ENCODE measurements at places on chromosomes 16 and 17. TPM values are rescaled to one million over a fixed set of nuclear protein-coding genes. Genes with fewer than 3 reads are reported as not detected.

DPEP3 gene
- total RNA-seq, result not detected

RHBDL3 gene
- under 0.01 TPM for total RNA-seq

SLC5A2 gene
- total RNA-seq, result not detected

OTOA gene
- under 0.01 TPM for total RNA-seq

TOX3 gene
- total RNA-seq, result not detected

EXOSC6 gene
- total RNA-seq, result 37.7 TPM

FZD2 gene
- 15.9 TPM for total RNA-seq

GPRC5C gene
- 2.9 TPM for total RNA-seq

STRADA gene
- 35.4 TPM for total RNA-seq

C17orf100 gene
- 0.72 TPM for total RNA-seq

CCDC78 gene
- total RNA-seq, result 2.2 TPM

KCNH4 gene
- not detected for total RNA-seq

SGCA gene
- total RNA-seq, result 0.29 TPM

TMED6 gene
- 0.72 TPM for total RNA-seq

GFER gene
- 8.7 TPM for total RNA-seq

SP6 gene
- total RNA-seq, result under 0.01 TPM

TEKT5 gene
- total RNA-seq, result 0.29 TPM

OTOP2 gene
- total RNA-seq, result not detected

PROCA1 gene
- total RNA-seq, result 0.88 TPM

PRSS33 gene
- not detected for total RNA-seq
